Left kidney (tissue), 8 donors: ENCODE measurements at places on chromosomes 12 and 14.

- no peak for DNase-seq
Measured at GRCh38 chr14:74459289-74459946, 33.4 kb upstream of the SYNDIG1L start.

DNA sequence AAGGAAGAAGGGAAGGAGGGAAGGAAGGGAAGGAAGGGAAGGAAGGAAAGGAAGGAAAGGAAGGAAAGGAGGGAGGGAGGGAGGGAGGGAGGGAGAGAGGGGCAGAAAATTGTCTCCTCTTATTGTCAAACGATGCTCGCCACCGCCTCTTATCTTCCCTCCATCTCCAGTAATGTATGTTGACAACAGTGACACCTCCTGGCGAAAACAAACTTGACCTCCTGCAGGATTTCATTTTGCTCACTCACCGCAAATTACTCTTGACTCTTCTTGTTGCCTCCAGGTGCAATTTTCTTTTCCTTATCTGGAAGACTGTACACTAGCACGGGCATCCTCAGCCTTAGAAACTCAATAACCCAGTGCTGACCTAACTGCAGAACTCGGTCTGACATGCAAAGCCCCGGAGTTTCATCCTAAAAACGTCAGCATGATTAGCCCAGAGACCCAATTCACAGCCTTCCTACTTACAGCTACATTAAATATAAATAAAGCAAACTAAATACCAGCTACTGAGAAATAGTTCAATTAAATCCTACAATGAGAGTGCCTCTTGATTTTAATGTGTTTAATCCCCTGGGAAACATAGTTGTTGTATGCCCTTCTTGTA is 512.4 kb upstream of the TMPO start:
- peak; percentile 67 for DNase-seq

- DNase-seq, result no peak
Measured at GRCh38 chr12:8985213-8985754, 4.1 kb upstream of the KLRG1 start.

DNA sequence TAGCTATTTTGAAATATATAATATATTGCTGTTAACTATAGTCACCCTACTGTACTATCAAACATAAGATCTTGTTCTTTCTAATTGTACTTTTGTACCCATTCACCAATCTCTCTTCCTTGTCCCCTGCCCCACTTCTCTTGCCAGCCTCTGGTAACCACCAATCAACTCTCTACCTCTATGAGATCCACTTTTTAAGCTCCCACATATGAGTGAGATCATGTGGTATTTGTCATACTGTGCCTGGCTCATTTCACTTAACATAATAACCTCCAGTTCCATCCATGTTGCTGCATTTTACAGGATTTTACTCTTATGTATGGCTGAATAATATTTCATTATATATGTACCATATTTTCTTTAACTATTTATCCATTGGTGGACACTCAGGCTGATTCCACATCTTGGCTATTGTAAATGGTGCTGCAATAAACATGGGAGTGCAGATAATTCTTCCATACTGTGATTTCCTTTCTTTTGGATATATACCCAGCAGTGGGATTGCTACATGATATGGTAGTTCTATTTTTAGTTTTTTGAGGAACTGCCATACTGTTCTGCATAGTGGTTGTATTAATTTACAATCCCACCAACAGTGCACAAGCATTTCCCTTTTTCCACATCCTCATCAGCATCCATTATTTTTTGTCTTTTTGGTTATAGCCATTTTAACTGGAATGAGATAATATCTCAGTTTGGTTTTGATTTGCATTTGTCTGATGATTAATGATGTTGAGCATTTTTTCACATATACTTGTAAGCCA is 33.5 kb upstream of the SPIC start:
- no peak for DNase-seq
